ENCODE measurements at places on chromosomes 5 and 9.

DNA sequence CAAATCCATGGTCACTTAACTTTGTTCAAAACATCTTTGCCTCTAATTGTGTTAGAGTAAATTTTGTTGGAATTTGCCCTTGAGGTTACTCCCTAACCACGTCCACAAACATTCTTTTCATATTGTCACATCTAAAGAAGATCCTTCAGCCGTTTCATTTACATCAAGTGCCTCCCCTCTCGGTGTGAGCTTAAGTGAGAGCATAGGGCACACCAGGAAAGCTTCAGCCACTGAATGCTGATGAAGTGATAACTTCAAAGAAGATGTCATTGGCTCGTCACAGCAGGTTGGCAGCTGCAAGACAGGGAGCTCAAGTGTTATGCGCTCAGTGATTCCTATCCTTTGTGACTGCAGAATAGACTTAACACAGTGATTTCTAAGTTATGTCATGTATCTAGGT, 49.6 kb upstream of the ADAMTS19 start:
- DNase-seq: no peak

DNA sequence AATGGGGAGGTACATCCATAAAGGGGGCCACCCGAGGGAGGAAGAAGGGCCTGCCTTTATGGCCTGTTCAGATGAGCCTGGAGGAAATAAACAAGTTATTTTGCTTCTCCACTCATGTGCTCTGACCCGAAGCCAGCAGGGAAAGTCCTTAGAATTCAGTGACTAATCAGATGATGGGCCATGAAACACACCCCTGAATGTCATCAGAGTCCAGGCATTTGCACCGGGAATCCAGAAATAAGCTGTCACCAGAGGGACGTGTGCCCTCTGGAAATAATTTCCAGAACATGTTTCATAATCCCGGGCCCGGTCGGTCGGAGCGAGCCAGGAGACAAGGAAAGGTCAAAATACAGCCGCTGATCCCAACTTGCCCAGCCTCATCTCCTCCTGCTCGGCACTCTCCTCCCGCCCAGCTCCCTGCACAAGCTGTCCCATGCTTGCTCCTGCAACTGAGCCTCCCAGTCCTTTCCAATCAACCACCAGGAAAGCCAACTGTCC, 73.6 kb upstream of the ZNF622 start:
- DNase-seq: no peak

DNA sequence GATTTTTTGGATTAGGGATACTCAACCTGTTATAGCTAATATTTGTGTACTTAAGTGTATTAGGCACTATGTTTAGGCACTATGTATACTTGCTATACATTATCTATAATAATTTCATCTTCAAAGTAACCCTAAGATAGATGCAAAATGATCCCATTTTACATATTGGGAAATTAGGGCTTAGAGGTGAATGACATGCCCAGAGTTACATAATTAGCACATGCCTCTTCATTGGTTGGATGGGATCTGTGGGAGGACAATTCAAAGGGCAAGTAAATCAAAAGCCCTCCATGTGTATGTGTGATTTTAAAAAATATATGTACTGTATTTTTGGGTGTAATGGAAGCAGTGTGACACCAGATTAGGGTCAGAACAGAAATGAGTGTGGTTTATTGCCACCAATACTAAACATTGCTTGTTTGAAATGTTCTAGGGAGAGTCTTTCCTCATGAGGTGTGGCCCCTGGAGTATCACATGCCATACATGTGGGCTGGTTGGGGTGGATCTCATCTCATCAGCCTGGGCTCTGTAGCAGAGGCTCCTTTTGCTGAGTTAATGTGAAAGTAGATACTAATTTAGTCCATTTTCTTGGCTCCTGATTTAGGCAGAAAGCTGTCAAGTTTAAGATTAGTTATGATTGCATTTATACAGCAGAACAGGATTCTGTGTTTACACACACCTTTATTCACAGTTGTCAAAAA, 5.5 kb downstream of the C9orf85 start:
- DNase-seq: no peak

- DNase-seq: no peak
Measured at GRCh38 chr5:179192185-179192890, 132.2 kb downstream of the ZNF354C start.

DNA sequence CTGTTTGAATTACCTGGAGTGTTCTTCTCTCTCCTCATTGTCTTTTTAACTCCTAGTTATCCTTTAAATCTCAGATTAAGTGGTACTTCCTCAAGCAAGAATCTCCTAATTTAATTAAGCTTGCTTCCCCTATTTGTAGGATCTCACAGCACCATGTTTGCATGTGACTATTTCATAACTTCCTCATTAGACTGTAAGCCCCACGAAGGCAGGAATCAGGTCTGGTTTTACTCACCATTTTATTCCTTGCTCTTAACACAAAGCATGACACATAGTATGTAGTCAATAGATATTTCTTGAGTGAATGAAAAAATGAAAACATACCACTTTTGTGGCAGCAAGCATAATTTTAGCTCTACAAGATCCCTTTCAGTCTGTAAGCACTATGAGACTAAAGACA, 1.3 kb upstream of the ERMP1 start:
- DNase-seq: no peak

DNA sequence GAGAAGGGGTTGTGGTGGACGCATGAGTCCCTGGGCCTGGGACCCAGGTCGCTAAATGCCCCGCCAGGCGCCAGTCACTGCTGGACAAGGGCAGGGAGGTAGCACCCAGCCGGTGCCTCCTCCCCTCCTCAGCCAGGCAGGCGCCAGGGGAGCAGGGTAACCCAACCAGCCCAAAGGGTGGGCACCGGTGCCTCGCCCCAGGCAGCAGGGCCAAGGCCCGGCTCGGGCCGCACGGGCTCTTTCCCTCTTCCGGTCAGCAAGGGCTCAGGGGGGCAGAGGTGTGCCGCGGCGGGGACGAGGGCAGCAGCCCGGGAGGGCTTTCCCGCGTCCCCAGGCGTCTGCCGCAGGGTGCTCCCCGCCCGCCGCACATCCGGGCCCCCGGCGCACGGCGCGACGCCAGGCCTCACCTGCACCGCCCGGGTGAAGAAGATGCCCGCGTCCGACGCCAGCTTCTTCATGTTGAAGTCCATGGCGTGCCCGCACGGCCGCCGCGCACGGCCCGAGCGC, 393 bp downstream of the SH3GLB2 start:
- no peak for DNase-seq

DNA sequence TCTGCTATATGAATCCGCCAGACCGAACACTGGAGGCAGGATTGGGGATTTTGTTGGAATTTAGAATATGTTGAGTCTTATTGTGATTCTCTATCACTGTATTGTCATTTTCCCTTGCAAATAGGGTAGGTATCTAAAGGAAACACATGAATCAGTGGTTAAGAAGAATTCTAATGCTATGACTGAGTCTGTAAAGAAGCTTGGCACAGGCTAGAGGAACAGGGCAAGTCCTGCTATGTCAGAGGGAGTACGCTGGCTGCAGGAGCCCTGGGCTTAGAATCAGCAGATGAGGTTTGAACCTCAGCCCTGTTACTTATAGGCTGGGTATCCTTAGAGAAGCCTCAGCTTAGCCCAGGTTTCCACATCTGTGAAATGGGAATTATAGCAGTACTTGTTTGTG, 198.1 kb downstream of the NR3C1 start:
- DNase-seq: no peak

GRCh38 chr5:90020575-90021538, 388.7 kb downstream of the CETN3 start:
- no peak for DNase-seq

DNA sequence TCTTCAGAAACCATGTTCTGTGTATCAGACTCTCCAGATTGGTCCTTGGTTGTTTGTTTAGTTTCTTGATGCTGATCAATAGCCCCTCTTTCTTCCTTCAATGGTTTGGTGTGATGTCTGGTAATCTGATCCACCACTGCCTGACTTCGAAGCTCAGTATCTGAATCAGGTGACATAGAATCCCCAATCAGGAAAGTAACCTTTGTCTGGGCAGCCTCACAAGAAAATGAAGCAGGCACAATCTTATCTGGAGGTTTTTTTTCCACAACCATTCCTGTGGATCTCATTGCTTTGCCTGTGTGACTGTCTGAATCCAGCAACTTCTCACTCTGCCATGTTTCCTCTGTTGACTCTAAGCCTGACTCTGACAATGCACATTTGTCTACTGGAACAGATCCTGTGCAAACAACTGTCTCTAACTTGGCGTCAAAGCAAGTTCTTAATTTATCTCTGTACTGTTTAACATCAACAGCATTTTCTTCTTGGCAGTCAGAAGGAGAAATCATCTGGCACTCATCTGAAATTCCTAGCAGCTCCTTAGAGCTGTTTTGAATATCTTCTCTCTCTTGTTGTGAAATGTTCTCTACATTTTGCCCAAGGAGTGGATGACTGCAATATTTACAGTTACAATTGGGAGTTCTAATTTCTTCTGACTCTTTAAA, 37.1 kb upstream of the RAPGEF6 start:
- DNase-seq: no peak

GRCh38 chr5:75058986-75059535, 6.7 kb upstream of the GCNT4 start:
- no peak for DNase-seq

DNA sequence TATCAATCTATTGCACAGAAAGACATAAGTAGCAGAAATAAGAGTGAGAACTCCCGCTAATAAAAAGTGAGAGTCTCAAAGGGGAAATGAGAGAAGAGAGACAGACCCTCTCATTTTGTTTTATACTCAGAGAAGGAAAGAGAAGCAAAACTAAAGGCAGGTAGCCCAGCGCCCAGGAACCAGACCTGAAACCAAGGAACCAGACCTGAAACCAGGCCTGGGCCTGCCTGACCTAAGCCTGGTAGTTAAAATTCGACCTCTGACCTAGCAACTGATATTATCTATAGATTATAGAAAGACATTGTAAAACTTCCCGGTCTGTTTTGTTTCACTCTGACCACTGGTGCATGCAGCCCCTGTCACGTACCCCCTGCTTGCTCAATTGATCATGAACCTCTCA, 134.5 kb upstream of the SEMA6A start:
- no peak for DNase-seq

- DNase-seq: no peak
Measured at GRCh38 chr5:172870291-172870714, 36.3 kb downstream of the ERGIC1 start.

GRCh38 chr9:134193912-134194535, 29.7 kb upstream of the RNU6ATAC start:
- DNase-seq: no peak

DNA sequence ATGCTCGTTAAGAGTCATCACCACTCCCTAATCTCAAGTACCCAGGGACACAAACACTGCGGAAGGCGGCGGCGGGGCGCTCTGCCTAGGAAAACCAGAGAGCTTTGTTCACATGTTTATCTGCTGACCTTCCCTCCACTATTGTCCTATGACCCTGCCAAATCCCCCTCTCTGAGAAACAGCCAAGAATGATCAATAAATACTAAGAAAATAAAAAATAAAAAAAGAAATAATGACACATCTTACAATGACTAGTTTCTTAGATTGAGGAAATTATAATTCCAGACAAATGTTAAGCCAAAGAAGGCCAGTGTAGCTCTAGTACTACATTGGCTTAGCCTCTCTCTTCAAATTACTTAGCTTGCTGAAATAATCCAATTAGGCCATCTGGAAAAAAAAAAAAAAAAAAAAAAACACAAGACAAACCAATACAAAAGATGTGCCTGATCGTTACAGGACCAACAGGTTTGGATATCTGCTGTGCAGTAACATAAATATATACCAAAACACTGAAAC, 58.0 kb downstream of the ANXA2R start:
- no peak for DNase-seq

DNA sequence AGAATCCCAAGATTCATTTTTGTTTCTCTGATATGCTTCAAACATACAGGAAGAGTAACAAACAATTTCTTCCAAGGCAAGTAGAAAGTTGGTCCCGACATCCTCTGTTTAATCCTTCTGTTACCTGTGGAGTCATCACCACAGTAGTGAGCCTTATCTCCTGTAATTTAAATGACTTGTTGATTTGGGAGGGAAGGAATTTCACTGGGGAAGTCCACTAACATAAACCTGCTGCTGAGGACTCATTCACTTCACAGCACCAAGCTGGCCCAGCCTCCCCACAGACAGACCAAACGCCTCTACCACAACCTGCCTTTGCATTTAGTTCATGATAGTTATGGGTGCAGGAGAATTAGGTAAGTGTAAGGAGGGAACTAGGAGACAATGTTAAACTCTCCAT, 63.2 kb downstream of the PRKACG start:
- DNase-seq: no peak

- no peak for DNase-seq
Measured at GRCh38 chr9:121359351-121360294, 10.4 kb downstream of the STOM start.

DNA sequence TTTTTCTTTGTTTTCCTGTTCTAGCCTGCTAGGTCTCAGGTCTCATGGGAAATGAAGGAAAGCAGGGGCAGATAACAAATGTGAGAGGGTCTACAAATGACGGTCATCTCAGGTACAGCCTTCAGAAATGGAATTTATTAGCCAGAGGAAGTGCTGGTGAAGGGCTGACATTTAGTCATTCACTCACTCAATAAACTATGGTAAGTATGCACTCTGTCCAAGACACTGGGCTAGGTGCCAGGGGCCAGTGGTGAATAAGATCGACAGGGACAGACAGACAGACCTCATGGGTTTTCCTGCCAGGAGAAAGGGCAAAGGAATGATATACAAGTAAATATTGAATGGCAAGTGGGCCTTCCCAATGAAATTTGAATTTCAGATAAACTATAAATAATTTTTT, 6.3 kb downstream of the PDE6A start:
- no peak for DNase-seq

- DNase-seq: no peak
Measured at GRCh38 chr9:122930541-122931225, 629 bp downstream of the ZBTB26 start.

- no peak for DNase-seq
Measured at GRCh38 chr5:163867324-163867723, 361.9 kb downstream of the MAT2B start.

DNA sequence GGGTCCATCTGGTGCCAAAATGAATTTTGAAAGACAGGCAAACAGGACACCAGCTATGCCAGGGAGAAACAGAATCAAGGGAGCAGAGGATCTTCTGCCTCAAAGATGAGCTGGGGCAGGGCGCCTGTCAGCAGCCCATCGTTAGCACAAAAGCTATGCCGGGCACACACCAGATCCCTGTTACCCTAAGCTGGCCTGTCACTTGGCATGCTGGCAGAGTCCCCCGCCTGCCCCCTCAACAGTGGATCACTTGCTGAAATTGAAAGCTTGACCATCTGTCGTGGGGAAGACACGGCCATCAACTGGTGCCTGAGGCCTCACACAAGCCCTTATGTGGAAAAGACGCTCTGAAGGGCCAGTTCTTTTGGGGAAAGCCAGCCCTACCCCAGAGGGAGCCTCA, 256.4 kb downstream of the EBF1 start:
- DNase-seq: no peak

DNA sequence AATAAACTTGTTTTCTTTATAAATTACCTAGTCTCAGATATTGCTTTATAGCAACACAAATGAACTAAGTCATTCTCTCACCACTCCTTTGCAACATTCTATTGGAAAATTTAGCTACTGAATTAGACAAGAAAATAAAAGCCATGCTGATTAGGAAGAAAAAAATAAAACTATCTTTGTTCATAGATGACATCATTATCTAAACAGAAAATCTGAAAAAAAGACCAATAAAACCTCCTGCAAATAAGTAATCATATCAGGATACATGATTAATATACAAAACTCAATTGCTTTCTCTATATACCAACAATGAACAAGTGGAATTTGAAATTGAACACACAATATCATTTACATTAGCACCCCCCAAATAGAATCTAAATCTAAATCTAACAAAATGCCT, 455.3 kb upstream of the KIF2A start:
- no peak for DNase-seq
